ENCODE measurements at places on chromosomes 7 and 10.

DNA sequence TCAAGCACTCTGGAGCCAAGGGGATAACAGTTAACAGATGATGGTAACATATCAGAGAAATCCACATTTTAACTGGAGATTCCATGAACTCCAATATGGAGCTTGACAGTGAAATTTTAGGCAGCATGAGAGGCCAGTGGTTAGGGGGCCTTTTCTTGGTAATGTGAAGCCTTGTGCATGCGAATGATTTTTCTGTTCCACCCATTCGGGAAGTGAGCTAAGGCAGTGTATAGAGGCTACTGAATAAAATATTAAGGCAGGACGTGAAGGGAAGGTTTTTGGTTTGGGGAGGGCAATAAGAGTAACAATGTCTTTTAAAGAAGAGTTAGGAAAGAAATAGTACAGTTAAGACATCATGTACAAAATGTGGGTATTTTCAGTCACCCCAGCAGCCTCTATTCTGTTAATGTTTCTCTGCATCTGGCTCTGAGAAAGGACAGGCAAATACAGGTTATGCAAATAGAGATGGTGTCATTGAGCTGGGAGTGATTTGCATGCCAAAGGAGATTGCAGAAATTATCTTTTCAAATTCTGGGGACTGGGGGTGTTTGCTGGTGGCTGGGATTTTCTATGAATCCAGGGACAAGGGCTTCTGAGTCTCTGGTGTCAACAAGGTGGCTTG is 6.8 kb upstream of the TAS2R60 start:
- DNase-seq: no peak

DNA sequence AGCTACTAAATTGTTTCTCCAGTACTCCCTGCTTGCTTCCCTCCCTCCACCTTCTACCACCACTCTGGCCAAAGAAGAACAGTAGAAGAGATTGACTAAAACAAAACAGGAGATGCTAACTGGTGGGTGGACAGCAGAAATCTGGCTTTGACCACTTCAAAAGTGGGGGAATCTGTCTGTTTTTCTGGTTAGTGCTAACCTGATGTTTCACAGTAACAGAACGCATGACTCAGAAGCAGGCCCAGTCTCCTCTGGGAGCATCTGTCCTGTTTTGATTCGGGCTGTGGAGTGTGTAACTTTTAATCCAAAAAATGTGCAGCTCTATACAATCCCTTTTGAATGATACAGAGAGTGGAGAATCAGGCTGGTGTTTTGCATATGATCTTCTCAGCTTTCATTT is 32.7 kb upstream of the ZNF438 start:
- no peak for DNase-seq

DNA sequence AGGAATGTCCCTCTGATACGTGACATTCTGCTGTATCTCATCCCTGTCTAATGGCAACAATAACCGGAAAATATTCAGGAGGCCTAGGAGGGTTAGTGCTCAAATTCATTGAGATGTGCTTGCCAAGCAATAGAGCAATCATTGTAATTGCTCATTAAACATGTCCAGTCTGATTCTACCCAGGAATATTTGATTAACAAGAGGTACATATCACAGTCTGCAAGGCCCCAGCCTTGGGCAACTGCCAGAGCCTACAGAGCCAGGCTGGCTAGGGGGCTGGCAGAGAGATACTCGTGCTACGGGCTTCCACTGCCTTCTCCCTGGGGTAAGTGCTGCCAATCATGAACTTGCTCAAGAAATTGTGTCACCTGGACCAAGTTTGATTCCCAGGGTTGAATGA is 99.1 kb downstream of the ALOX5 start:
- DNase-seq: no peak

GRCh38 chr10:6532321-6532720 is 47.8 kb downstream of the PRKCQ start:
- DNase-seq: no peak

- no peak for DNase-seq
Measured at GRCh38 chr10:106910666-106911065, 253.8 kb downstream of the SORCS1 start.

DNA sequence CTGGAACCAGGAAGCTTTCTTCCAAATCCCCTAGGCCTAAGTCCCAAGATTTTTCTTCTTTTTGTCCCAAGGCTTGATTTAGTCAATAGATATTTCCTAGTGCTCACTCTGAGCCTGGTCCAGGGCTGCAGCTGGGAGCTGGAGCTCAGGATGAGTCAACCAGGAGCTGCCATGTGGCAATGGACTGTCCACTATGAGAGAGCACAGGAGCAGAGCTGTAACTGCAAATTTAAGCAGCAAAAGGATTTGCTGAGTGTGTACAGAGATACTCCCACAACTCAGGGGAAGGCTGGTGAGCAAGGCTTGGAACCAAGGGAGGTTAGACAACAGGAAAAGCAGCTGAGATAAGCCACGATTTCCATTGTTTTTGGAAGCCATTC is 92.1 kb upstream of the CXCL12 start:
- DNase-seq: no peak

DNA sequence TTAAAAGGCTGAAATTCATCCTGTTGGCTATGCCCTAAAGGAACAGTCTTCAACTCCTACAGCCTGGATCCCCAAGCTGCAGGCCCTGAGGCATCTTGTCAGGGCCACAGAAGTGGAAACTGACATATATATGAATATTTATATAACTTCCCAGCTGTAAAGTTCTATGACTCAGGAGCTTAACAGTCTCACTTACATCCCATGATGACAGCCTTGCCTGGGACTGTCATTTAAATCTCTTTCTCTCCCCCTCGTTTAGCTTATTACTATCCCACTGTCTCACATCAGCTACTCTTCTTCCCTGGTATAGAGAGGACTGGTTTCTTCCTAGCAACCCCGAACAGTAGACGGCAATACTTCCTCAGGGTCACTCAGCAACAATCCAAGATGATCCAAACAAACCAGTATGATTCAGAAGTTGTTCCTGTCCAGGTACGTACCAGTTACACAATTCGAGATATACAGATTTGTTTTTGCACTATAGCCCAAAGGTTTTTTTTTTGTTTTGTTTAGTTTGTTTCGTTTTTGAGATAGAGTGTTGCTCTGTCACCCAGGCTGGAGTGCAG is 22.7 kb downstream of the KIAA1549 start:
- no peak for DNase-seq

DNA sequence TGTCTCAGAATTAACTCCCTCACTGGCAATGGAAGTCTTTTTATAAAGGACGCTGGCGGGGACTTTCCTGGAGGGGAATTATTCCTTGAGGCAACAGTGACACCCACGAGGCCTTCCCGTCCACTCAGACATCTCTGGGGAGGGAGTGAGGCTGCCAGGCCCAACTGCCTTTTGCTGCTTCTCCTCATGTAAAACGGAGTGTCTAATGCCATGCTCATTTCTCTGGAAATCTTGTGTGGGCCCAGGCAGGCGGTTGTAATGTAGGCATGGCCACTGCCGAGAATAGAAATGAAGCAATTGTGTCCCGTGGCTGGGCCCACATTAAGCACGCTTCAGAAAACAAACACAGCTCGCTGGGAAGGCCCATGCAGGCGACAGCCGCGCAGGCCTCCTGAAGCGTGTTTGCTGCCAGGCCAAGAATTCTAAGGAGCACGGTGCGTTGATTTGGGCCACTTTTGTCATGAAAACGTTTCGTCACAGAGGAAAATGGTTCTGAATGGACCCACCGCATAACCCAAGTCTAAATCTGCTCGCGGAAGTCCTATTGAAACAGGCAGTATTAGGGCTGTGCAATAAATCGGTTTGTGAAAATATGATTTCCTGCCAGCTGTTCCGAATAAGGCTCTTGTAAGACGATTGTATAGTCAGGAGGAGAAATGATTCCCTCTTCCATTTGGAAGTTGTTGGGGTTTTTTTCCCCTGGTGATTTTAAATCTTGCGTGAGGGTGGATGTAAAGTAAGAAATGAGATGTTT is 104.2 kb upstream of the CHST15 start:
- DNase-seq: no peak

GRCh38 chr10:70256463-70256862 is 23.2 kb upstream of the PPA1 start:
- no peak for DNase-seq

GRCh38 chr7:157347217-157347904 is 10.6 kb downstream of the DNAJB6 start:
- DNase-seq: peak; percentile 40

DNA sequence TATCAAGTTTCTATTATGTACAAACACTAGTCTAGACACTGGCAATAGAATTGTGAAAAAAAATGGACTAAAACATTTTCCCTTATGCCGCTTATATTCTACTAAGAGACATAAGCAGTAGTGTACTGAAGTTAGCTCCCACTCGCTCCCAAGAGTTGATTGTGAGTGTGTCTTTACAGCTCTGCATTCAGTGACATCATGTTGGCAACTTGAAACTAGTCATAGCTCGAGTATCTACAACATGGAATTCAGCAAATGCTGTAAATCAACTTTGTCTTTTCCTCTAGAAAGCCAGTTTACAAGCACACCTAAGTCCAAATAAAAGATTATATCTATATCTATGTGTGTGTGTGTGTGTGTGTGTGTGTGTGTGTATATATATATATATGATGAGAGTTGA is 58.8 kb upstream of the MAGI2 start:
- DNase-seq: no peak

- no peak for DNase-seq
Measured at GRCh38 chr7:92758796-92759431, 77.5 kb downstream of the CDK6 start.

DNA sequence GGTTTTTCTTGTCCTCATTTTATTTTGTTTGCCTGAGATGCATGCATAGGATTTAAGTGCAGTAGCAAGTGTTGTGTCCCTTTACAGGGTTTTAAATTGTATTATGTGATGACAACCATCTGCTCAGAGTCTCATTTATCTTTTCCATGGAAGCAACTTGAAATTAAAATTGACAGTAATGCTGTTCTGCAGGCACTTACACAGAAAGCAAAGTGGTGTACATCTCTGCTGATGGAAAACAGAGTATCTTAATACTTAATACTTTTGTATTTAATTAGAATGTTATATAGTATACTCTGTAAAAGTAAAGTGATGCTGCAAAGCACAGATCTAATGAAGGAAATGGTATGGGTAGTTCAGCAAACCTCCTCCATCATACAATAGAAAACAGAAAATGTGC is 482.9 kb downstream of the POM121L12 start:
- DNase-seq: no peak

GRCh38 chr10:12501841-12502525 is 152.6 kb downstream of the CAMK1D start:
- DNase-seq: no peak

GRCh38 chr7:25669281-25669781 is 441.0 kb upstream of the NPVF start:
- no peak for DNase-seq

GRCh38 chr7:128004623-128005022 is 26.6 kb downstream of the LRRC4 start:
- DNase-seq: no peak

DNA sequence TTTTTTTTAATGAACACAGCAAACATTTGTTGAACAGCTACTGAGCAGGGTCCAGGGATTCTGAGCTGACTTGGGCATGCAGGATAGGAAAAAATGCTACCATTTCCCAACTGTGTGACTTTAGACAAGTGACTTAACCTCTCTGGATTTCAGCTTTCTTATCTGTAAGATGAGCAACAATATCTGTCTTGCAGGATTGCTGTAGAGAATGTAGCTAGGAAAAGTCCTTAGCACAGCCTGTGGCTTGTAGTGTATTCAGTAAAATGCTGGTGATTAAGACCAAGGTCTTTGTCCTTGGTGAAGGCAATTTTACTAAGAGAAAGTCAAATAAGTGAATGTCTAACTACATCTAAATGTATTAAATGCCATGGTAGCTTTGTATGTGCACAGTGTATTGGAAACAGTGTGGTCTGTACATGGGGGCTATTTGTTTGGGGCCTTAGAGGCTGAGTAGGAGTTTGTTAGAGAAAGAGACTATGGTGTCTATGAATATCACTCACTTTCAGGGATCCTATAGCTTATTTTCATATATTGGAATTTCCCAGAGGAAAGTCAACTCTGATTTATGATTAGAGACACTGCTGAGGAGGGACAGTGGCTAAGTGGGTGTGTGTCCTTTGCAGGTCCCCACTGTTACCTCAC is 118.9 kb downstream of the CDH23 start:
- no peak for DNase-seq

GRCh38 chr7:117538053-117538452 is 58.2 kb downstream of the CFTR start:
- DNase-seq: no peak

GRCh38 chr7:20796500-20796899 is 9.8 kb upstream of the SP8 start:
- no peak for DNase-seq

DNA sequence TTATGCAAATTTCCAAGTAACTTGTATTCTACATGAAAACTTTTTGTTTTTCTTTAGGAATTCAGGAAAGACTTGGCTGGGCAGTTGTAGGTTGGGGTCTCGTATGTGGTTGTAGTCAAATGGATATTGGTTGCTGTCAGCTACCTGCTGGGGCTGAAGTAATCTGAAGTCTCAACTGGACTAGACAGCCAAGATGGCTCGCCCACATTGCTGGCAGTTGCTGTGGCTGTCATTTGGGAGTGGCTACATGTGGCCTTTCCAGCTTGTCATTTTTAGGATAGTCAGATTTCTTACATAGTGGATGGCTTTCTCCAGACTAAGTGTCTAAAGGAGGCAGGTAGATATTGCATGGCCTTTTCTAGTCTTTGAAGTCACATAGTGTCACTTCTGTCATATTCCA is 32.6 kb downstream of the EXOC6 start:
- no peak for DNase-seq

GRCh38 chr10:120515741-120516140 is 58.7 kb downstream of the PLPP4 start:
- no peak for DNase-seq

DNA sequence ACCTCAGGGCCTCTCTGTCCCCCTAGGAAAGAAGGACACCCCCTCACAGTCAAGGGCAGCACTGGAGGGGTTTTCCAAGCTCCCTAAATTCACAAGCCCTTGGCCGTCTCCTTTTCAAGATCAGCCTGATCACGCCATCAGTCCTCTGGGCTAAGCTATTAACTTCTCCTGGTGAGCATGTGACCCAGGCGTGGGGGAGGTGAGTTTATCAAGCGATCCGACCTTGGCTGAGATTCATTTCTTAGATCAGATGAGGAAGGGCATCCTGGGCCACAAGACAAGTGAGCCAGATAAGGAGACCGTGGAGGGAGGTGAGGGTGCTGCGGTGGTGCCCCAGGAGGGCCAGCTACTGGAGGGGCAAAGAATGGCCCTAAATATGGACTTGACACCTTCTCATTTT is 19.2 kb upstream of the EN2 start:
- DNase-seq: no peak
